ENCODE measurements at places on chromosomes 13 and 19.

GRCh38 chr19:51341976-51342580 lies at the start of gene VSIG10L:
Gene VSIG10L, minus strand, starts transcription at chr19:51342139. Its CDS starts 15 bp downstream, at chr19:51342124.
- no peak for DNase-seq

GRCh38 chr13:30134578-30134977 lies 172.8 kb downstream of the KATNAL1 start:
- no peak for DNase-seq

DNA sequence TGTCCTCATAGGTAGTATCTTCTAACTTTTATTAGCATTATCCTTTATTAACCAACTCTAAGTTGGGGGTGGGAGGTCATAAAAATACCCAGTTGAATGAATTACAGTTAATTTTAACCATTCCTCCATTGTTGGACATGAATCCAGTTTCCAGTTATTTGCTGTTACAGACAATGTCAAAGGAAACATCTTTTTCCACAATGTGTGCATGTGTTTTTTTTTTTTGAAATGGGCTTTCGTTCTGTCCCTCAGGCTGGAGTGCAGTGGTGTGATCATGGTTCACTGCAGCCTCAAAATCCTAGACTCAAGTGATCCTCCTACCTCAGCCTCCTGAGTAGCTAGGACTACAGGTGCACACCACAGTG lies 32.0 kb downstream of the KLF5 start:
- no peak for DNase-seq

DNA sequence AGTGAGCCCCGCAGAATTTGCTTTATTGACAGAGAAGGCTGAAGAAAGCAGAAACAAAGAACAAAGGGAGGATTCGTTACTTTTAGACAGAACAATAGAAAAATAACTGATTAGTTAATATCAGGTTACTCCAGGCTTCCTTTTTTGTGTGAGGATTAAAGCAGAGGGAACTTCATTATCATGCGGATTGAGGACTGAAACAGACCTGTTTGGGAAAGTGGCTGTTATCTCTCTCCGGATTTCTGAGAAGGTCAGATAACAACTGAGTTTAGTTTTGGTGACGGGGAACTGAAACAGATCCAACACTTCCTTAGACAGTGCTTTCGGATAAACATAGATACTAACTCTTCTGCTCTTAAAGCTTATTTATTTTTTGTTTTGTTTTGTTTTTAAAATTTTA lies 246.4 kb upstream of the ZNF507 start:
- no peak for DNase-seq

DNA sequence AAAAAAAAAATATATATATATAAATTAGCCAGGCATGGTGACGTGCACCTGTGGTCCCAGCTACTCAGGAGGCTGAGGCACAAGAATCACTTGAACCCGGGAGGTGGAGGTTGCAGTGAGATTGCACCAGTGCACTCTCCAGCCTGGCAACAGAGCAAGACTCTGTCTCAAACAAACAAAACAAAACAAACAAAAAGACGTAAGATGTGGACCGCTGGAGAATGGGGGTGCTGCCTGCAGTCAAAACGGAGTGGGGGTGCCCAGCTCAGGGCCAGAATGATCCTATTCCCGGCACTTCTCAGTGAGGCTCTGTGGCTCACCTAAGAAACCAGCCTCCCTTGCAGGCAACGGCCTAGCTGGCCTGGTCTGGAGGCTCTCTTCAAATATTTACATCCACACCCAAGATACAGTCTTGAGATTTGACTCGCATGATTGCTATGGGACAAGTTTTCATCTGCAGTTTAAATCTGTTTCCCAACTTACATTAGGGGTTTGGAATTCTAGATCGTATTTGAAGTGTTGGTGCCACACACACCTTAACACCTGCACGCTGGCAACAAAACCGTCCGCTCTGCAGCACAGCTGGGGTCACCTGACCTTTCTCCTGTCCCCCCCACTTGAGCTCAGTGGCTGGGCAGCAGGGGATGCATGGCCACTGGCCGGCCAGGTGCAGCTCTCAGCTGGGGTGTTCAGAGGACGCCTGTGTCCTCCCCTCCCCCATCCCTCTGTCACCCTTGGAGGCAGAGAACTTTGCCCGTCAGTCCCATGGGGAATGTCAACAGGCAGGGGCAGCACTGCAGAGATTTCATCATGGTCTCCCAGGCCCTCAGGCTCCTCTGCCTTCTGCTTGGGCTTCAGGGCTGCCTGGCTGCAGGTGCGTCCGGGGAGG lies at the start of gene F7:
F7 (plus strand) TSS at position 760 of the 889 bp plus-strand sequence; CDS start at position 811, 51 bp downstream.
- no peak for DNase-seq

DNA sequence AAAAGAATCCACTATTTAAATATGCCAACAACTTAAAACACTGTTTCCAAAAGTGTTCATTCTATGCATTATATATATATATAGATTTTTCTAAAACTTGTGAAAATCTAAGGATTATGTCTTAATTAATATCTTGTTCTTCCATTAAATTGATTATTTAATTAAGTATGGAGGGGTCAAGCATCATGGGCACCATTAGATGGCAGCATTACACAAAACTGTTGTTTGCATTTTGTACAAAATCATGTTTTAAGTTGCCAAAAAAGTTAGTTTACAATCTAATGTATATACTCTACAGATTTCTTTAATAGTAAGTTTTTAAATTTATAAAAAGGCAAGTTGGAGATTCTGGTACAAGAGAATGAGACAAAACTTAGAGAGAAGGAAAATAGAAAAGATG lies 213.2 kb upstream of the EDNRB start:
- DNase-seq = no peak

DNA sequence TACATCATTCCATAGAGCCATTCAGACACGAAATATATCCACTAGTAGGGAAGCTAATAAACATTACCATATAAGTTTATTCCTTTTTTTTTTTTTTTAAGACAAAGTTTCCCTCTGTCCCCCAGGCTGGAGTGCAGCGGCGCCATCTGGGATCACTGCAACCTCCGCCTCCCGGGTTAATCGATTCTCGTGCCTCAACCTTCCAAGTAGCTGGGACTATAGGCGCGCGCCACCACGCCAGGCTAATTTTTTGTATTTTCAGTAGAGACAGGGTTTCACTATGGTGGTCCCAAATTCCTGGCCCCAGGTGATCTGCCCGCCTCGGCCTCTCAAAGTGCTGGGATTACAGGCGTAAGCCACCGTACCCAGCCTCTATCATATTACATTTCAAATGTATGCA lies 612 bp upstream of the ZNF154 start:
- DNase-seq = no peak

DNA sequence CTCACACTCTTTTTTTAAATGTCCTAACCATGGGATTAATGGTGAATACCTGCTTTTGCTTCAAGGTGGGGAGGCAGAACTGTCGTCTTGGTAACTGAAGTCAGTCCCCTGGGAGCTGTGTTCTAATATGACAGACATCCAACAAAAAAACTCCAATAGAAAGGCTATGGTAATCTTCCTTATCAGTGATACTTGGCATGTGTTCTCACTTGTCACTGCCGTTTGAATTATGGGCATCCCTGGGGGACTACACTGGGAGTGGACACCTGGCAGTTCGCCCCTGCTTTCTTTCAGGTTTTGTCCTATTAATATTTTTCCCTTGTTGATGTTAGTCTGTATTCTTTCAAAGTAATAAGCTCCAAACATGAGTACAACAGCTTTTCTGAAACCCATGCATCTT lies 252.6 kb downstream of the SLITRK5 start:
- peak; percentile 44 for DNase-seq

DNA sequence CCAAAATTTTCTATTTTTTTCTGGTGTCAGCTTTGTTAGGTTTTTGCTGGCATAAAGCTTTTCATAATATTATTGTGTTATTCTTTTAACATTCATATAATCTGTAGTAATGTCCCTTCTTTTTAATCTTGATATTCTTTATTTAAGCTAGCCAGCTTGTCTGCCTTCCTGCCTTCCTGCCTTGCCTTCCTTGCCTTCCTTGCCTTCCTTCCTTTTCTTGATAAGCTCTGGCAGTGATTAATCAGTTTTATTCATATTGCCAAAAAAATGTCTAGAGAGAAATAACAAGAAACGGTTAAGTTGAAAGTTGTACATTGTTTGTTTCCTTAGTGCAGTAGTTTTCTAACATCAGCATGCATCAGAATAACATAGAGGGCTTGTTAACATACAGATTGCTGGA lies 257.5 kb downstream of the MAB21L1 start:
- no peak for DNase-seq

- DNase-seq = no peak
These were observed 1831.2 kb downstream of the OLFM4 start for GRCh38 chr13:54859827-54860226.

DNA sequence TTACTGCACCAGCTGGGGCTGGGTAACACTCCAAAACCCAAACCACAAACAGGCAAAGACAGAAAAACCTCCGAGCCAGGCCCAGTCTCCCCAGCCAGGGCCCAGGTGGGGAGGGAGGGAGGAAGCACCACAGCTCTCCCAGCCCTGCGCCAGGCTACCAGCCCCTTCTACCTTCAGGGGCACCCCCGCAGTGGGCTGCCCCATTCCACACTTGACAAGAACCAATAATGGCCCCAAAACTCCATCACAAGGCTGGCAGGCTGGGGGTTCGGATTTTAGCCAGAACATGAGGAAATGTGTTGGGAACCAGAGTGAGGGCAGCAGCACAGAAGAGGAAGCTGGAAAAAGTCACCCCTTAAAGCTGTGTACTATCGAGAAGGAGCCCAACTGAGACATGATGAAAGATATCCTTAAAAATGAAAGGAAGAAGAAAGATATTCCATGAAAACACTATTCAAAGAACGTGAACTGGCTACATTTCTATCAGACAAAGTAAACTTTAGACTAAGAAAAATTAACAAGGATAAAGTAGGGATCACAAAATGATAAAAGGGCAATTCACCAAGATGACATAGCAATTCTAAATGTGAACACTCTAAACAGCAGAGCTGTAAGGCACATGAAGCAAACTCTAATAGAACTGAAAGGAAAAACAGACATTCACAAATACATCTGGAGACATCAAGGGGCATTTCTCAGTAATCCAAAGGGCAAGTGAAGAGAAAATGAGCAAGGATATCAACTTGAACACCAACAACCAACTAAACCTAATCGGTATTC lies 12.9 kb downstream of the TUBGCP3 start:
- DNase-seq = no peak

DNA sequence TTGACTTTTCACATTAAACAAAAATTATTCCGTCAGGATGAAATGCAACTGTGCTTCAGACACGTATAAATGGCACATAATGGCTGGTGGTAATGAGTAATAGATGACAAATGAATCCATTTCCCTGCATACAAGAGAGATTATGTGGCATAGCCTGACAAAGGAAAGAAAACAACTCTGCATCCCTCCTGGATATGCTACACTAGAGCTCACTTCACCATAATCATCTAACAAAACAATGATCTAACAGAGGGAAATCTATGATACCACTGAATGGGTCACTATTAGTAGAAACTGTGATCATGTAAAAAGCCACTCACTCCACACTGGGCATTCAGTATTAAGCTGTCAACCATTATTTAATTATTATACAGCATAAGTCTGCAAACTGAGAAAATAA lies 1498.4 kb downstream of the EFNB2 start:
- no peak for DNase-seq

DNA sequence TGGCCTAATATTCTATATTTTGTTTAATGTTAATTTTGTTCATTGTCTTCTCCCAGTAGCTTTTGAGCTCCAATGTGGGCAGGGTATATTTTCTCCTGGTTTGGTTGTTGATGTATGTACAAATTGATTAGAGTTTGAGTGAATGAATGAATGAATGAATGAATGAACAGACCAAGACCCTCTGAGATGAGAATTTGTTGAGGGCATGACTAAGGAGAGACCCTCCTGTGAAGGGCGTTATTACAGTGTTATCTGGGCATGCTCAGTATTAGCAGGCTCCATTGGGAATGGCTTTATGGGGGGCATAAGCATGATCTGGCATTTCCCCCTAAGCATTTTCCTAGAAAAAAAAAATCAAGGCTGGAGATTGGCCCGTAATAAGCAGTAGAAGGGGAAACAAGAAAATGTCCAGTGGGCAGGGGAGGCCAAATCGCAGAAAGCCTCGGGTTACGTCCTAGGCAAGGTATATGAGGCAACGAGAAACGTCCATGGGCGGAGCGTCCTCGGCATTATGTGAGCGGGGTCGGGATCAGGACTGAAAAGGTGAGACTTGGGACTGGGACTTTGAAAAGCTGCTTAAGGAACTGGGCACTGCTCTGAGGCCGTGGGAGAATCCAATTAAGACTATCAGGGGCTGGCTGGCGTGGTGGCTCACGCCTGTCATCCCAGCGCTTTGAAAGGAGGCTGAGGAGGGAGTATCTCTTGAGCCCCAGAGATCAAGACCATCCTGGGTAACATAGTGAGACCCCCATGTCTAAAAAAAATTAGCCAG lies 904 bp upstream of the ARHGAP33 start:
- no peak for DNase-seq

DNA sequence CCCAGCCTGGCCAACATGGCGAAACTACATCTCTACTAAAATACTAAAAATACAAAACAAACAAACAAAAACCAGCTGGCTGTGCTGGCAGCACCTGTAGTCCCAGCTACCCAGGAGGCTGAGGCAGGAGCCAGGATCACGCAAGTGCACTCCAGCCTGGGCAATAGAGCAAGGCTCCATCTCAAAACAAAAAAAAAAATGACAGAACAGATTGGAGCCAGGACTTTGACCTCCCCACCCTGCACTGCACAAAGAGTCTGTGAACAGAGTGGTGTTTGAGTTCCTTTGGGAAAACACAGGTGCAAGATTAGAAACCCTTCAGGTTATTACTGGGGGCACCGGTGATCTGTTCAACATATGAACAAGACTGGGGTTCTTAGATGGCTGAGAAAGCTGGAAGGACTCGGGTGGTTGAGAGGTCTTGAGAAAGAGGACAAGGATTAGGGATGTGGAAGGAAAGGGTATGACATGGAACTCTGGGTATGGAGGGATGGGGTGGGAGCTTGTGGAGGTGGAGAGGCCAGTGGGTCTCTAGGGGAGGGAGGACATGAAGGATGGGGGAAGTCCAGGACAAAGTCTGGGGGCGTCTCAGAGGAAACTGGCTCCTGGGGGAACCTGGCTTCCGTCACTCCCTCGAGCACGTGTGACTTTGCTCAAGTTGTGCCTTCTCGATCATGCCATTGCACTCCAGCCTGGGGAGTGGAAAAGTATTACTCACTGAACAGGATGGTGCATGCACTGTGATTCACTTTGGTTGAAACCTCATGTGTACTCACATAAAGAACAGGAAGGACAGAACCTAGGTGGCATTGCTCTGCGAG lies 25.9 kb downstream of the RCN3 start:
- peak; percentile 91 for DNase-seq

GRCh38 chr19:5155586-5156210 lies 184.9 kb downstream of the PTPRS start:
- no peak for DNase-seq

DNA sequence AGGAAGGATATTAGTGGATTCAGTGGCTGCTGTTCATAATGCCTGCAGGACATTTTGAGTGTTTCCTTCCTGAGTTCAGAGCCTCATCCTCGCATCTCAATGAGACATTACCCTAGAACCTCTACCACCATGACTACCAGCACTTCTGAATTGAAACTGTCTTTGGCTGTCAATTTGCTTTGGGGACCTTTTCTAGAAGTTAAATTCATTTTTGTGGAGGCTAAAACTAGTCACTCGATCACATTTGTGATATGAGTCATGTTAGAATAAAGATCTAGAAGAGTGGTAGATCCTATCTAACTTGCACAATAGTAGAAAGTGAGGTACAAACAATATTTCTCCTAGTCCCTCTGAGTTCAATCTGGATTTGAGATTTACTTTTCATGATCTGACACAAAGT lies 124.9 kb downstream of the KCNRG start:
- no peak for DNase-seq

GRCh38 chr19:28504139-28504538 lies 708.8 kb downstream of the UQCRFS1 start:
- DNase-seq = no peak

GRCh38 chr13:110138700-110139036 lies 168.3 kb downstream of the COL4A1 start:
- DNase-seq = no peak

- DNase-seq = no peak
These were observed 194.5 kb upstream of the UBL3 start for GRCh38 chr13:30044932-30045331.

Measured in body of pancreas (tissue), 4 donors.